COLO829 (cell line): ENCODE measurements at places on chromosomes 11 and 22.
A peak's percentile ranks its signal among the peaks of the same experiment; 100 is the strongest.

GRCh38 chr22:41568811-41569210 is 8.0 kb downstream of the CSDC2 start:
- no peak for DNase-seq

GRCh38 chr11:9688716-9689511 is 25.0 kb downstream of the SWAP70 start:
- DNase-seq: peak; percentile 42

DNA sequence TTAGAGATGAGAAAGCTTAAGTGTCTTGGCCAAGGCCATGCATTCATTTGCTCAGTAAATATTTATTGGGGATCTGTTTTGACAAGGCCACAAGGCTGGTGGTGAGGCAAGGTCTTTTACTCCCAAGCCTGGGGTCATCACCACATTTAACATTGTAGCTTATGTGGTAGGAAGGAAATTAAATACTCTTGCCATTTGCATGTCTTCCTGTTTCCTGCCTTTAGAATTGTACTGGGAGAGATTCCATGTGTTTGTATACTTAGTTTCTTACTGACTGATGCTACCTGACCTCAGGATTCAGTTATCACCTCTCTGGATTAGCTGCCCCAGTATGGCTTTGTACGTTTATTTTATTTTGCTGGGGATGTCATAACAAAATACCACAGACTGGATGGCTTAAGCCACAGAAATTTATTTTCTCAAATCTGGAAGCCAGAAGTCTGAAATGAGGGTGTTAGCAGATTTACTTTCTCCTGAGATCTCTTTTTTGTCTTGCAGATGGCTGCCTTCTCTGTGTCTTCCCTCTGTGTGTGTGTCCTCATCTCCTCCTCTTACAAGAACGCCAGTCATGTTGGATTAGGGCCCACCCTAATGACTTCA is 44.8 kb downstream of the SPECC1L start:
- no peak for DNase-seq

DNA sequence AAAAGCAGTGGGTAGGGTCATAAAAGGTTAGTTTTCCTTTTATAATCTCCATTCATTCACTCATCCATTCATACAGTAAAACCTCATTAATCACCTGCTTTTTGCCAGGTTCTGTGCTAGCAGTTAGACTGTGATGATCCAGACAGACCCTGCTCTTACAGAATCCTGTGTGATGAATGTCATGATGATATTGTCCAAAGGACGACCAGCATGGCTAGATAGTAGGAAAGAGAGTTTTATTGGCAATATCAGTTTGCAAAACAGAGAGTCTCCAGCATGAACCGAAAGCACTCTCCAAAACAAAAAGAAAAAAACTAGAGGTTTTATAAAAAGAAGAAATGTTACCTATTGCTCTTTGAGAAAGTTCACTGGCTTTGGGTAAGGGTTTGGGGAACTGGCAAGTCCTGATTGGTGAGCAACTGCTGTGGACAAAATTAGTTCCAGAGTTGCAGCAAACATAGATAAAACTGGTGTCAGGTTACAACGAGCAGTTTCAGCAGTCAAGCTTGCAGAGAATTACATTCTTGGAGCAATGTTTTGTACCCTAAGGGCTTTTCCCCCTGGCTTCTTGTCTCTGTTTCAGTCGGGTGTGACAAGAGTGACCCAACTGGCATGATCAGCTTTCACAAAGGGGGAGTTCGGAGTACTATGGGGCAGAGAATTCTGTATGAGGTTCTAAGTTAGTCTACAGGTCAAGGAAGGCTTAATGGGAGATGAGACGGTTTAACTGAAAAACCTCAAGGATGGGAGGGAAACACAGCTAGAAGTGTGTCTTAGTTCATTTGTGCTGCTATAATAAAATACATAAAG is 58.3 kb downstream of the HSD17B12 start:
- DNase-seq: no peak

DNA sequence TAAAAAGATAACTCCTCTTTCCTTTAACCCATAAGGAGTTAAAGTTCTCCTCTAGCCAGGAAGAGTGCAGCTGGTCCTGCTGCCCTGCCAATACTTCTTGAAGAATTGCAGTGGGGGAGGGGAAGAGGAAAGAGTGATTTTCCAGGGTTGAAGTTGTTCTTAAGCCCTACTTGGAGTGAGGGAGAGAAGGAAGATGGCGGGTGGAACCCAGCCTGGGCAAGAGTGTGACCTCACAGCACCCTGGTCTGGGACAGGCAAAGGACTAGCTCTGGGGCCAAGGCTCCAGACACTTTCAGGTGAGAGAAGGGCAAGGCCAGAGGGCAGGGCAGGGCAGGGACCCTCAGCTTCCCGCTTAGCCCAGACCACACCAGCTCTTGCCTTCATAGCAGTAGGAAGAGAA is 6.6 kb downstream of the TNKS1BP1 start:
- no peak for DNase-seq

DNA sequence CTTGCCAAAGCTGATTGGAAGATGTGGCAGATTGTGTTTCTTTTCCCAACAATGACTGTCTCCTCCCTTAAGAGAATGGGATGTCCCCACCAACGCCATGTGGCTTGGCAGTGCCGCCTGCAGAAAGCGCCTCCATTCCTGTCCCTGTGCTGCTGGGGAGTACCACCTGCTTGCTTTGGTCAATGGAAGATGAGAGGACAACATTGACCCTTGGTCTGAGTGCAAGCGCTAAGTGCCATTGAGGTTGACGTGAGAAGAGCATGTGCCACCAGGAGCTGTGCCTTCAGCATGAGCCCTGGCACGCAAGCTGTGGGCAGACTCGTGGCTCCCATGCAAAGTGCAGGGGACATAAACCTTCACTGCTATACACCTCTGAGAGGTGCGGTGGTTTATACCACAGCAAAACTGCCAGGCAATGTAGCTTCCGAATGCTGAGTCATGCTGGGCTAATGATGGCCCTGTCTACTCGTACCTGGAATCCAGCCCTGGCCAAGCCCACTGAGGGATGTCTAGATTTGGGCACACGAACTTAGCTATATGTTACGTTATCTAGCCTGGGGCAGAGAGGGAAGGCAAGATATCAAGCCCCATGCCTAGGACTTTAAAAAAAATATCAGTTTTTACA is 41.9 kb downstream of the MYEOV start:
- DNase-seq: no peak

DNA sequence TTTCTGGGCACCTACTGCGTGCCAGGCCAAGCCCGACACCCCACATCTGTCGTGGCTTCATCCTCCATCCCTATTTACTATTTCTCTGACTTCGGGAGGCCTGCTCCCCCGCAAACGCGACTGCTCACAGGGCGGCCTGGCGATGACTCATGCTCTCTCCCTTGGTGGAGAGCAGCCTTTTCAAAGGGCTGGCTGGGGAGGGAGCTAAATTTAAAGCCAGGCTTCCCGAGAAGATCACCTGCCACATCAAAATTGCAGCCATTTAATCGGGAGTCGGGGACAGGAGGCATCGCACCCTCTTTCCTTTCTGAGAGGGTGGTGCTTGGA is 24.9 kb upstream of the SHISAL1 start:
- DNase-seq: peak; percentile 50

DNA sequence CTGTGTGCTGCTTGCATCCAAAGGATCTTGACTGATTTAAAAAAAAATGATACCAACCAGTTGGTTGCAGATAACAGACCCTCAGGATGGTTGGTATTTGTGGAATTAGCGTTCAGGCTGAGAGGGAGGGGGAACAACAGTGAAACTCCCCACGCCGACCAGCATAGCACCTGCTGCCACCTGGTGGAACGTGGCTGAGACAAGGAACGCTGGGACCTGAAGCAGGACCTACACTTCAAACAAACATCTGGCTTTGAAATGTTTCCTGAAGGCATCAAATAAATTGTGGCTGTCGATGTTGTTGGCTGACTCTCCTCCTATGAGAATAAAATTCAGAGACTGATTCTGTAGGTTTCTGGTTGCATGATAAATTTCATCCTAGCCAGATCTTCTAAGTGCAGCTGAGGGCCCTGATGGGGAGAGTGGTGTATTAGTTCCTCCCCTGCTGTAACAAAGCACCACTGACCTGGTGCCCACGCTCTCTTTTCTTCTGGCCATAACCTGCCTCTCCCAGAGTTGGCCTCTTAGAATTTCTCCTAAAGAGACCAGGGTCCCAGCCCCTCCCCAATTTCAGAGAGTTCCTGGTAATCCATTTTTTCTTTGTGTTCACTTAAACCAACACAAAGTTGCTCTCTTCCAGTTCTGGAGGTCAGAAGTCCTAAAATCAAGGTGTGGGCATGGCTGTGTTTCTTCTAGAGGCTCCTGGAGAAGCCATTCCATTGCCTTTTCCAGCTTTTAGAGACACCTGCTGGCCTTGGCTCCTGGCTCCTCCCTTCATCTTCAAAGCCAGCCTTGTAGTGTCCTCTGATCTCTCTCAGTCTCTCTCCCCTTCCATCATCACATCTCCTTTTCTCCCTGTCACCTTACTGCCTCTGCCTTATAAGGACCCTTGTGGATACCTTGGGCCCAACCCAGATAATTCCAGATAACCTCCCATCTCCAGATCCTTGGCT is 17.3 kb downstream of the APOL2 start:
- no peak for DNase-seq

GRCh38 chr11:82663535-82663934 is 70.1 kb downstream of the FAM181B start:
- DNase-seq: no peak

GRCh38 chr11:46003572-46003971 is 81.1 kb downstream of the LARGE2 start:
- DNase-seq: no peak

DNA sequence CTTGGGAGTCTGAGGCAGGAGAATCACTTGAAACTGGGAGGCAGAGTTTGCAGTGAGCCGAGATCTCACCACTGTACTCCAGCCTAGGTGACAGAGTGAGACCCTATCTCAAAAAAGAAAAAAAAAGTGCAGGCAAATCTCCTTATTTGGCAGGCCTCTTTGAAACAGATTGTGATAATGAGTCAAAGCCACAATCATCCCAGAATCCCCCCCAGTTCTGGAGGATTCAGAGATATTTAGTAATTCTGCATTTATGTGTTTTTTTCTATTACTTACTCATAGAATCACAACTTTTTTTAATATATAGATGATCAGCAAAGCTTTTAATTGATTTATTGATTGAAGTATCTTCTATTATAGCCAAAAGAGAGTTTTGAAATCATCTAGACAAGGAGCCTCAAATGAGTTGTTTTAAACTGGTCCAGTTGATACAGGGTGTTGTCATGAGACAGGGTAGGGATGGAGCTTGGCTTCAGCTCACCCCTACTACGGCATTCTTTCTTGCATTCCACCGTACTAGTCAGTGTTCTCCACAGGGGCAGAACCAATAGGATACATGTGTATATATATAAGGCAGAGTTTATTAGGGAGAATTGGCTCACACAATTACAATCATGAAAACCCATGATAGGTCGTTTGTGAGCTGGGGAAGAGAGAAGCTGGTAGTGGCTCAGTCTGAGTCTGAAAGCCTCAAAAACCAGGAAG is 39.3 kb upstream of the SORL1 start:
- no peak for DNase-seq

DNA sequence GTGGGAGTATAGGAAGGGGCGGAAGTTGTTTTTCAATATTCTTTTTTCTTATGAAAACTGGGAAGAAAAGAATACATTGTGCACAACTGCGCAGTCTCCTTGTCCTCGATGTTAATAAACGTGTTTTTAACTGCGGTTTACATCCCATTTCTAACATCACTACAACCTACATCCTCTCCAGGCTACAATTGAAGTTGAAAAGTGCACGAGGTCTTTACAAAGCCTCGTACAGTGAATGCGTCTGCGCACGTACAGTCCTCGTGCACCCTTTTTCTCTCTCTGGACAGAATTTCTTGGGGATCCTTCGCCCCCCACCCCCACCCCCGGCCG is 102.4 kb downstream of the WT1 start:
- DNase-seq: no peak

DNA sequence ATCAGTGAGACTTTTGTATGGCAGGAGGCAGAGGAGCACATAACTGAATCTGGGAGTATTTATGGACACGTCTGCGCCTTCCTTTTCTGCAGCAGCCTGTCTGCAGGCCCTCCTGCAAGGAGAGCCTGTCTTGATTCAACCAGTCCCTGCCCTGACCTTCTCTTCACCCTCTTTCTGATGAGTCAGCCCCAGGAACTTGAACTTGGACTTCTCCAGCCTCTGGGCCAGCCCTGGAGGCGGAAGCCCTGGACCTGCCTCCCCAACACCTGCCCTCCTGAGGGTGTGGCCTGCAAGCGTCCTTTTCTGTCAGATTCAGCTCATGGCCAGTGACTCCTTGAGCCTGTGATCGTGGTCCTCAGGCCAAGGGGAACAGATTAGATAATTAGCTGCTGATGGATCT is 20.0 kb downstream of the DAGLA start:
- DNase-seq: no peak

DNA sequence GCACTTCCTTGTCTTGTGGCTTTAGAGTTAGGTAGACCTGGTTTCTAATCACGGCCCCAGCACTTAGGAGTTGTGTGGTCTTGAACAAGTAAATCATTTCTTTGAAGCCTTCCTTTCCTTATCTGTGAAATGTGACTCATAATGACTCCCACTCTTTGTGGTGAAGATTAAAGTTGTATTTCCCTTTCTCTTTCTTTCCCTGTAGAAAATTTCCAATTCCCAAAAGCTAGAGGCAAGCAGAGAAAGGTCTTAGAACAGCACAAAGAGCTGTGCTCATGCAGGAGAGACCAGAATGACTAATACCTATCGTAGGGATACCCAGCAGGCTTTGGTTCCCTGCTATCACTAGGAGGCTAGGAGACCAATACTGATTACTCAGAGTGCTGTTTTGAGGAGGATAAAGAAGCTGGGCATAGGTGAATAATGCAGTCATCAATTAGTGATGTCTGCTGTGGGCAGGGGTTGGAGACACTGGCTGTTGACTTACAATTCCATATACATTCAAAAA is 270.7 kb upstream of the SYN3 start:
- peak; percentile 87 for DNase-seq

DNA sequence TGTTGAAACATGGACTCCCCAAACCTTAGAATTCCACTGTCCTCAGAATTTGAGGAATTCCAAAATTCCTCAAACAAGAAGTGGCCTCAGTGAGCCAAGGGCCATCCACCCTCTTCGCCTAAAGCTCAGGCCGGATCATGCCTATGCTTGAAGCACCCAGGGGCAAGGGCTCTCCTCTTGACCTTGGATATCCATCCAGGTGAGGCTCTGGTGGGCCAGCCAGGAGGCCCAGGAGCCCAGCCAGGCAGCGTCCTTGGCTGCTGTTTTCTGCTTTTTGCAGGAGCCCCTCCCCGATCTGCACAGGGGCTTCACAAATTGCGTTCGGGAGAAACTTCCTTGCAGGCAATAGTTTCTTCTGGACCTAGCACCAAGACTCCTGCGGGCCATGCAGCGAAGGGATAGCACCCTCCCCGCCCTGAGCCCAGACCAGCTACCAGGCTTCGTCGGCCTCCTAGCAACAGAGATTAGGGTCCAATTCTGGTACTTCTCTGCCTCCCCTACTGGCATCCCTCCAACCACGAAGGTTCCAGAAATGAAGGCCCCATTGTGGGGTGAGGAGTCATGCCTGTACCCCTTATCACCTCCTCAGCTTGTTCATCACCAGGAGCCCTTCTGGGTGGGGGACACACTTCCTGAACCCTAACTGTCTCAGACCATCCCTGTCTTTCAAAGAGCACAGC is 2.0 kb downstream of the PHLDA2 start:
- no peak for DNase-seq

GRCh38 chr11:114129142-114129541 is 69.6 kb downstream of the ZBTB16 start:
- DNase-seq: no peak

GRCh38 chr22:42388130-42388797 is 43.9 kb downstream of the NFAM1 start:
- no peak for DNase-seq

- peak; percentile 42 for DNase-seq
These were observed 72.1 kb downstream of the RNF169 start for GRCh38 chr11:74820763-74821162.
